Activated T-helper 1 cell treated with Interleukin-2 at 50 U/mL for 16 hours (primary cell): ENCODE measurements at places on chromosomes 7 and 10.

DNA sequence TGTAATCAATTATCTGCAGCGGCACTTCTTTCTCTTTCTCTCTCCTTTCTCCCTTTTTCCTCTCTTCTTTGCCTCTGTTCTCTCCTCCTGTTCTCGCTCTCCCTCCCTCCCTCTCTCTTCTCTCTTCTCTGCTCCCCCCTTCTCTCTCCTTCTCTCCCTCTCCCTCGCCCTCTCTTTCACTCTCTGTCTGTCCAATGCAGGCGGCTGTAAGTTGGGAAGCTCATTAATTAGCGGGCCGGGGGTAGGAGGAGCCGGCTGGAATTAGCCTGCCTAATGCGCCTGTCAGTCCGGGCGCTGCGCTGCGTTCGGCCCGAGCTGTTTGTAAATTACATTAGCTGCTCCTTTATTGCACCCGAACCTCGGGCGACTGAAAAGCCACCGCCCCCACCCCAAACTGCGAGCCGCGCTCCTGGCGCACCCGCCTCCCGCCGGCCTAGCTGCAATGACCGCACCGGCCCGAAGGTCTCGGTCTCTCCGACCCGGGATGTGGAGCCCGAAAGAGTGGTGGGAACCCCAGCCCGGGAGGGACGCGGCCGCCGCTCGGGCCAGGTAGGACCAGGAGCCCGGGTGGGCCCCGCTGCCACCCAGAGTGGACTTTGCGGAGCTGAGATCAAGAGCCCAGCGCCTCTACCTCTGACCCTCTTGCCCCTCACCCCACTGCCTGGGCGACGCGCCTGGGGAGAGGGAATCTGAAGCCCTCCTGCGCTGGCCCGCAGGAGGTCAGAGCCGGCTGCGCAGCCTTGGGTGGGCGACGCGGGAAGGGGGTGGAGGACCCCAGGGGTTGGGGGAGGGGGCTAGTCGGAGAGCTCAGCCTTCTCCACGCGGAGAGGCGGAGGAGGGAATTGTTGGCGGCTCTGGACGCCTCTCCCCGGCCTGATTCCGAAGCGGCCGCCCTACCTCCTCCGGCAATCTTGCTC is at the start of gene LBX1:
LBX1 (minus strand) TSS at position 198 of the 917 bp plus-strand sequence. CDS start 648 bp downstream, outside the sequence.
- DNase-seq, result no peak

GRCh38 chr7:100432621-100433275 is 3.1 kb downstream of the MEPCE start:
- DNase-seq, result no peak

DNA sequence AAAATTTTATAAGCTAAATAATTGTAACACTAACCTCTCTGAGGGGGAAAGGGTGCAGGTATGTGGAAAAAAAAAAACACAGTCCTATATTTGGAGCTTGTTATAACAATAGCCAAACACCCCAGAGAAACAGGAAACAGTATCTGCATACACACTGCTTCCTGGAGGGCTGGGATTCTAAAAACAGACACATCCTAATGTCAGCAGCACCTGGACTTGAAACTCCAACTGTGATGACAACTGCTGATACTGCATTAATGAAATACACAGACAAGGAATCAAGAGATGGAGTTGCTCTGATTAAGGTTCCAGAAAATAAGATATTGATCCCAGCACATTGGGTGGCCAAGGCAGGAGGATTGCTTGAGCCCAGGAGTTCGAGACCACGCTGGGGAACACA is 9.3 kb downstream of the DAGLB start:
- DNase-seq, result no peak

GRCh38 chr10:125151553-125152449 is 8.6 kb downstream of the CTBP2 start:
- no peak for DNase-seq

- DNase-seq, result no peak
Measured at GRCh38 chr7:99116144-99116543, 27.8 kb downstream of the SMURF1 start.
